ENCODE measurements at places on chromosomes 7 and 10. TPM values are rescaled to one million over a fixed set of nuclear protein-coding genes. Genes with fewer than 3 reads are reported as not detected.

Gene RAPGEF5
- 0.06 TPM for polyA plus RNA-seq

Gene PRSS2
- polyA plus RNA-seq, result 0.27 TPM

Gene NIPSNAP2
- polyA plus RNA-seq, result 83.8 TPM

Gene ACTR3C
- 10.2 TPM for polyA plus RNA-seq

Gene SPDYE8
- 0.58 TPM for polyA plus RNA-seq

Gene ANXA8
- 0.18 TPM for polyA plus RNA-seq

Gene ACSM6
- polyA plus RNA-seq, result 0.21 TPM

All from GM12878 (cell line).